Stimulated activated CD4-positive, alpha-beta T cell treated with anti-CD3 and anti-CD28 coated beads, Interleukin-12 subunit alpha, Interleukin-12 subunit beta, amount 100 ng/mL, for 24 hours (primary cell): ENCODE measurements at places on chromosomes 16 and 17.

DNA sequence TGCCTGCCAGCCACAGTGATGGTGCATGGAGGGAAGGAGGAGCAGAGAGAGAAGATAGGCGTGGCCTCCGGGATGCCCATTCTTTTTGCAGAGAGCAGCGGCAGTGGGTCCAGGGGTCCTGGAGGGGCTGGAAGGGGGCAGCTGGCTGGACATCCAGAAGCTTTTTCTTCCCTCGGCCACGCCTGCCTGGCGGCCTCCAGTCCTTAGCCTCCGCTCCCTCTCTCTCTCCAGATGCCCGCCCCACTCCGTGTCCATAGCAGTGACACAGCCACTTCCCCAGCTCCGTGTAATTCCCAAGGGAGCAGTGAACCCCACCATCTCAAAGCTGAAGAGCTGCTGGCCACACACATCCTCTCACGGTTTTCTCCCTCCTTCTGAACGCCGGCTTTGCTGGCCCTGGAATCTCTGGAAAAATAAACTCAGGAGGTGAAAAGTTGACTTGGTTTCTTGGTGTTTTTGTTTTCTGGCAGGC, 26.3 kb upstream of the CDC42EP4 start:
- no peak for DNase-seq

DNA sequence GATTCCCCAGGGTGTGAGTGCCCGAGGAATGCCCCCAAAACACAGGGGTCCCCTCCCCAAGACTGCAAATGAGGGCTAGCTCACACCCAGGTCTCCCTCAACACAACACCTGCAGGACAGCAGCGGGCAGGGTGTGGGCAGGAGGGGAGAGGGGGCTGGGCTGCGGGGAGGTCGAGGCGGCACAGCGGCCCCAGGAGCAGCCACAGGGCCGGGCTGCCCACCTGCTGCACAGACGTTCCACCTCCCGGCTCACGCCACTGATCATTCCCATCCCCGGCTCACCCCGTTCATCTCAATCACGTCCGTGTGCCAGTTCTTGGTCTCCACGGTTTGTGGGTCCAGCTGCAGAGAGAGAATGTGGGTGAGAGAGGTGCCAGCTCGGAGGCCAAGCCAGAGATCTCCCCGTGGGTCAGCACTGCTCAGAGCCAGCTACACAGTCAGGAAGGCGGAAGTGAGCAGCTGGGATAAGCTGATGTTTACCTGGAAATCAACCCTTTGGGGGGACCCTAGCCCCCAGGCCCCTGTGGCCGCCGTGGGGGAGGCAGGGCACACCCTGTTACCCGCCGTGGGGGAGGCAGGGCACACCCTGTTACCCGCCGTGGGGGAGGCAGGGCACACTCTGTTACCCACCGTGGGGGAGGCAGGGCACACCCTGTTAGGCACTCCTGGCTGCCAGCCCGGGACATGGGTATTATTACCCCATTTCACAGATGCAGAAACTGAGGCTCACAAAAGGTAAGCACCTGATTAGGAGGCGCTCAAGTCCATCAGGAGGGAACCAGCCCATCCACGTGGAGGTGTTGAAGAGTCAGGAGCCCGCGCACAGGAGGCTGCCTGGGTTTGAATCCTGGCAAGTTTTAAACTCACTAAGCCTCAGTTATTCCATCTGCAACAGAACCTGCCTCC, 16.1 kb downstream of the TIMM22 start:
- DNase-seq = no peak

GRCh38 chr17:4944554-4945175, 3.7 kb downstream of the PFN1 start:
- peak; percentile 42 for DNase-seq

GRCh38 chr17:48970865-48971687, 2.7 kb upstream of the GIP start:
- DNase-seq = no peak

GRCh38 chr17:35612924-35613521, 25.9 kb downstream of the AP2B1 start:
- DNase-seq = peak; percentile 25

GRCh38 chr17:61663310-61663709, 72.3 kb upstream of the NACA2 start:
- DNase-seq = no peak

GRCh38 chr17:12756786-12757185, 32.5 kb upstream of the ARHGAP44 start:
- DNase-seq = no peak

DNA sequence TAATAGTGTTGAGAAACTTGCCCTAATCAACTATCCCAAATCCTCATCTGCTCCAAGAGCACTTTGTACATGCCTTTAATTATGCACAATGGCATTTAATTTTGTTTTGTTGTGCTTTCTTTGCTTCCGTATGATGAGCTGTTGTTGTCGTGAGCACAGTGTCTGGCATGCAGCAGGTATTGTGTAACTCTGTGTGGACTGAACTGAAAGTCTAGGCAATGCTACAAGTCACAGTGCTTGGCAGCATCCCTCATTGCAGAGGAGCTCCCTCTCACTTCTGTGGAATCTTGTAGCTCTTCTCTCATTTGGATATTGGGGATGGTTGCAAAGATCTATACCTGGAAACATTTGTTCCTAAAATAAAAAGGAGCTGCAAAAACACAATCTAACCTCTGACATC, 502.2 kb upstream of the CA10 start:
- no peak for DNase-seq

DNA sequence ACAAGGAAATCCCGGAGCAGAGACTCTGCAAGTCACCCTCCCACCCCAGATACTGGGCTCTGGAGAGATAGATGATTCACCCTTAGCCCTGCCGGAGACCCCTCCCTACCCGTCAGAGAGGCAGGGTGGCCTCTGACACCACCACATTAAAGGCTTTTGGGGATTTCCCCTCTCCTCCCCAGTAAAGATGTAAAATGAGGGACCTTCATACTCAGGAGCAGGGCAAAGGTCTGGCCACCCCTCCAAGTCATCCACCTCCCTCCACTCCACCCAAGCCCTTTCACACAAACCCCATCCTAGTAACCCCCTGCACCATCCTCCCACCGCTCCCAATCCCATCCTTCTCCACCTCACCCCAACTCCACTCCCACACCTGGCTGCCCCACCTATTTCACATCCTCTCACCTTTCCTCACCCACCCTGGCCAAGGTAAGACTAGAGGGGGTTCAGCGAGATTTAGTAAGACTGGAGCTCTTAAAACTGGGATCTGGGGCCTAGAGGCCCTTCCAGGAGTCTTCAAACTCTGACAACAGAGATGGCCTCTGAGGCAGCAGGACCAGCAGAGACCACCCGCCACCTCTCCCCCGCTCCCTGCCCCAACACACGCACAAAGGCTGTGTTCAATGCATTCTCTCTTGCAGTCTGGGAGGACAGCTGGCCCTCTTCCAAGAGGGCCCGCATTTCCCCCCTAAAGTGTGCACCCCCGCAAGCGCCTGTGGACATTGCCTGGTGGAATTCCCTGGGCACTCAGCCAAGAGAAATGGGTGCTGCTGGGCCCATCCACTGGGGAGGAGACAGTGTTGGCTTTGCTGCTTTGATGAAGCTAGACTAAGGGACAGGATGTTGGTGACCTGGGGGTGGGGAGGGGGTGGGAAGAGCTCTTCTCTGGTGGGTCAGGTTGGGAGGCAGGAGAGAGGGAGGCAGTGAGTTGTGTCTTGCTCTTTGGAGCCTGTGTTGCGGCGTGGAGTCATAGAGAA, 1.1 kb downstream of the ABAT start:
- DNase-seq = peak; percentile 51

DNA sequence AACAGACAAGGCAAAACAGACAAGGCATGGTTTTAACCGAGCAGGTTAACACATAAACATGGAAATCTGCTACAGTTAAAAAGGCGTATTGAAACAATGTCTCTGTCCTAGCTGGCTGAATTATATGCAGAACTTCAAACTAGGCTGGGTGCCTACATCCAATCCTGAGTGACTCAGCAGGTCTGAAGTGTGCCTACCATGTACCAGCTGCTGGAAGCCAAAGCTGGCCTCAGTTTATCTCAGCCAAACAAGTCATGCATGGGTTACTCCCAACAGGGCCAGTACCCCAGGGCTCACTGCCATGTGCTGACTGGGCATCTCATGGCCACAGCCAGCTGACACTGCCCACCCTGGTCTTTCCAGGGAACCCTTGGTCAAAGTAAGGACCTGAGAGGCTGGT, 4.0 kb downstream of the C1QBP start:
- no peak for DNase-seq

- no peak for DNase-seq
These were observed 176.8 kb upstream of the ASIC2 start for GRCh38 chr17:33469911-33470310.

- no peak for DNase-seq
These were observed 71.4 kb downstream of the ABR start for GRCh38 chr17:1108478-1108764.

DNA sequence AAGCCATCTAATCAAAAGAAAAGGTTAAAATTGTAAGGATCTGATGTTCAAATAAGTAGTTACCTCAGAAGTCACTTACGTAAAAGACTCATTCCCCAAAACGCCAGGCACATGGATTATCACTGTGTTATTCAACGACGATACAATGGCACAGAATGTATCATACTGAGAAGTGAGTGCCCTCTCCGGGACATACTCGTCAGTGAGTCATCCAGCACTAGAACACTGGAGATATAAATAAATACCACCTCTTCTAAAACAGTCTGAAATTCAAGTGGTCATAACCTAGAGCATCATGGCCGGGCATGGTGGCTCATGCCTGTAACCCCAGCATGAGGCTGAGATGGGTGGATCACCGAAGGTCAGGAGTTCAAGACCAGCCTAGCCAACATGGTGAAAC, 24.9 kb downstream of the USP31 start:
- no peak for DNase-seq

- DNase-seq = no peak
These were observed 2.3 kb upstream of the CBX4 start for GRCh38 chr17:79841369-79842135.

DNA sequence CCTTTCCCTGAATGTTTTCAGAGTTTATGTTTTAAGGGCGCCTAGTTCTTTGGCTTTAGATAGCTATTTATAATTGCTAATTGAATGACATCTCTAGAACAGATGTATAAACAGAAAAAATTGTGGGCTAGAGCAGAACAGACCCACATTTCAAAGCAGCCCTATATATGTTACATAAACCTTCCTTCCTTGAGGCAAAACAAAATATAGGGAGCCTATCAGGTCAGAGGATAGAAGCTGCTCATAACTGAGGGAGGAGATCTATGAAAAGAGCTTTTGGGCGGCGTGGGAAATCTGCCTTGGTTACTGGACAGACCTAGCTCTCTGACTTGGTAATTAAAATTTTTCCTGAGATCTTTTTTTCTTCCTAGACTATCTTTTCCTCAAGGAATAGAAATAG, 68.4 kb downstream of the SPAG9 start:
- no peak for DNase-seq

- no peak for DNase-seq
These were observed 52.7 kb upstream of the LHX1 start for GRCh38 chr17:36884495-36885152.

- DNase-seq = no peak
These were observed 445.3 kb upstream of the MAF start for GRCh38 chr16:80045861-80046260.

- no peak for DNase-seq
These were observed 17.4 kb upstream of the ZNHIT3 start for GRCh38 chr17:36468903-36469635.

GRCh38 chr17:79294459-79295071, 219.9 kb downstream of the ENGASE start:
- peak; percentile 19 for DNase-seq

- no peak for DNase-seq
These were observed 7.7 kb downstream of the FOXL1 start for GRCh38 chr16:86585821-86586611.

GRCh38 chr17:81572563-81573168, 20.5 kb upstream of the FAAP100 start:
- no peak for DNase-seq

DNA sequence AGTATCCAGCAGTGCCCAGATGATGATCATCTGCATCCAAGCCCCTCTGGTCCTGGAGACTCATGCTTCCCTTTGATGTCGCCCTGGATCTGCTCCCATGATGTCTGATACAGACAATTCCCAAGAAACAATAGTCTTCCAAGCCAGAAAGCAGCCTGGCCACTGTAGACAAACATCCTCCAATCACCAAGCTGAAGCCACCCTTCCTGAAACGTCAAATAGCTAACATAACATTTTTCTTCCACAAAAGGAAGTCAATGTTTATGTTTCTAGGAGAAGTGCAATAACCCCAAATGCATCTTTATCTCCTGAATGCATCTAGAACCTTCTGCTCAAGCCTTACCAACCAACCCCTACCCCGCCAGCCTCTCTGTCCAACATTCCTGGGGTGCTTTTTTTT, 1.2 kb upstream of the DPEP2 start:
- no peak for DNase-seq

GRCh38 chr17:80783486-80783885, 208.2 kb upstream of the CHMP6 start:
- no peak for DNase-seq

DNA sequence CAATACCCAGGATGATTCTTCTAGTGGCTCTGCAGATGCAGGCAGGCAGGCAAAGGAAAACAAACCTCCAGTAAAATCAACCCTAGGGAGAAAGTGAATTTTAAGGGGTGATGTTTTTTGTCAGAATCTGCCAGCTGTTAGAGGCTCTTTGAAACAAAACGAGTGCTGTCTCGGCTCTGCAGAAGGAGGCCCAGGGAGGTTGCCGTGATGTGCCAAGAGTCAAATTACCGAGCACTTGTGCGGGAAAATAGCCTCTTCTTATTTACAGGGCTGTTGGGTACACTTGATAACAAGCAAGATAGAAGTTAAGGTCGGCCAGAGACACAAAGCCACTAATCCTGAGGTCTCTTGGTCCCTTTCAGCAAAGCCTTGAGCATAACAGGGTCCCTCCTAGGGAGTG, 68.9 kb upstream of the EEF2KMT start:
- no peak for DNase-seq

DNA sequence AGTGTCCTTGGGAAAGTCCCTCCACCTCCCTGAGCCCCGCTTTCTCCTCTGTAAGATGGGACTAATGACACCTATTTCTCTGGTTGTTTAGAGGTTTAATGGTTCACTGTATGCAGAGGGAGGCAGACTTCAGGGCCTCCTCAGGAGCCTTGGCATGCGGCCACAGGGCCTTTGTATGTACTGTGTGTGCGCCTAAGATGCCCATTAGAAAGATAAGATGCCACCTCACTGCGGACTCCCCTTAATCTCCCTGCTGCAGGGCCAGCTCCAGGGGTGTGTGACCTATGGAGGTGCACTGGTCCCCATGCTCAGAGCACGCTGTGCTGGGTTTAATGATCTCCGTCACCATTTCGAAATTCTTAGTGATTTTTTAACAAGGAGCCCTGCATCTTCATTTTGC, 59.3 kb downstream of the TMEM235 start:
- no peak for DNase-seq
